RCC 7860 (cell line): ENCODE measurements at places on chromosomes 1 and 21.
A peak's percentile ranks its signal among the peaks of the same experiment; 100 is the strongest.

DNA sequence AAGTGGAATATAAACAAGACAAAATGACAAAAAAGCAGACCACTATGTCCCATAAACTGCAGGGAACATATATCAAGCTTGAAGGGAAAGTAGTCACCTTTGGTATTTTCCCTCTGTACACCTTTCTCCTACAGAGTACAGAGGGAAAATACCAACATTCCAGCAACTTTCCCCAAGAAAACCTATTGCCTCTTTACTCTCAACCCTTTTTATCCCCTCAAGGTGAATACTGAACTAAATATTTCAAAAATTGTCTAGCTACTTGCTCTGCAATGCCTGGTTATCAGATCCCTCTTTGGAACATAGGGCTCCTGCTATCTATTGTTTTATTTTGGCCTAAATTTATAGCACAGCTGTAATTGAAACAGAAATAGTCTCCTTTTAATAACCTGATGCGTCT, 15.8 kb downstream of the CTXND2 start:
- no peak for DNase-seq

- no peak for DNase-seq
Observed at GRCh38 chr1:65179148-65179547, 31.1 kb downstream of the AK4 start.

- DNase-seq = no peak
Observed at GRCh38 chr1:223695014-223695548, 17.3 kb upstream of the CAPN2 start.

- DNase-seq = no peak
Observed at GRCh38 chr21:37682966-37683365, 233.3 kb downstream of the KCNJ6 start.

DNA sequence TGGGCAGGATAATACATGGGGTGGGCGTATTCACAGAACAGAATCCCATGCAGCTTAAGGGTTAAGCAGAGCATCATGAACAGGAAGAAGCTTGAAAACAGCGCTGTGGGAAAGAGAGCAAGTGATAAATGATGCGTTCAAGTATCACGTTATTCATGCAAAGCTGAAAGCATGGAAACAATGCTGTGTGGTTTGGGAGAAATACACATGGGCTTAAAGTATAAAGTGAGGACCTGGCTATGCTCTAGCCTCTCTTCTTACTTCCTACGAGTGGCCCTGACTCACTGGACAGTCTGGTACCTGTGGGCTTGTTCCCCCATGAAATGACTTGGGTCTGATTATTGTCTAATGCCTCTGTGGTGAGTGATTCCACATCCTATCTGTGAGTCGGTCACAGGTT, 25.7 kb downstream of the TMPRSS2 start:
- peak; percentile 93 for DNase-seq

GRCh38 chr1:235710687-235711086, 61.1 kb upstream of the GNG4 start:
- DNase-seq = no peak

DNA sequence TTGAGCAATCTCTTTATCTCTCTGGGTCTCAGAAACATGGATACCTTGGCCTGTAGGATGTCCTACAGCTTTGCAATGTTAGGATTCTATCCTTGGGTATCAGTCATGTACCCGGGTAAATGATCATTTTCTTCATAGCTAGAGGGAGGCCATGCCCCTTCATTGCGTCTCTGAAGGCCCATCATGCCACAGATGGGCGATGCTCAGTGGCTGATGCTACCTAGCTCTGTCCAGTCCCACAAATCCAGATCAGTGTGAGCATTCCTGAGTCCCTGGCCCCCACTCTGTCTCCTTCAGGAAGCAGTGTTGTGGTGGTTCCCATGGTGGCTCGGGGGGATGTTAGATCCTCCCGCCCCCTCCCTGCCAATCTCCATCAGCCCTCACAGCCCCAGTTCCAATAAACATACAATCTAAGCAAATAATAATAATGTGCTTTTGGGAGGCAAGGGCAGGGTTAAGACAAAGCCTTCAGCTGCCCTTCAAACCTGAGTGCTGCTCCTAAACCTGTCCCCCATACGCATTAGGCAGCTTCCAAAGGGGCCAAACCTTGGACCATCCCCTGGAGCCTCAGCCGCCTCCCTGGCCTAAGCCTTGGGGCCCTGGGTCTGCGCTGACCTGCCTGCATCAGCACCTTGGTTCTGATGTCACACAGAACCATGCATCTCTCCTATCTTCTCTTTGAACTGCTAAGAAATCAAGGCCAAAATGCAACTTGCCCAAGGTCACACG, 681 bp upstream of the GPR61 start:
- DNase-seq = no peak

GRCh38 chr1:16984717-16985116, 4.3 kb upstream of the MFAP2 start:
- DNase-seq = peak; percentile 60

- peak; percentile 28 for DNase-seq
Observed at GRCh38 chr1:151710187-151710840, 6.3 kb downstream of the CELF3 start.

DNA sequence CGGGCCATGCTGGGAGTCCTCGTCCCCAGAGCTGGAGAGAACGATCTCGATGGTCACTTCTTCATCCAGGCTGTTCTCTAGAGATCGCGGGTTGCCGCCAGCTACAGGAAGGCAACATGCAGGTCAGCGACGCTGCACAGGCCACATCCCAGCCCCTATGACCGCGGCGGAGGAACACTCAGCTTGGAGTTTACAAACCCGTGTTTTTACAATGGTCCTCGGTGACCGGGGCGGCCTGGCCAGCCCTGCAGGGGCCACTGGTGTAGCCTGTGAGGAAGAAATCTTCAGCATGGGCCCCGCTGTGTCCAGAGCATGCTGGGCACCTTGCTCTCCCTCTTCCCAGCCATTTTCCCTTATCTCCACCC, 30.5 kb downstream of the ZNF496 start:
- no peak for DNase-seq

DNA sequence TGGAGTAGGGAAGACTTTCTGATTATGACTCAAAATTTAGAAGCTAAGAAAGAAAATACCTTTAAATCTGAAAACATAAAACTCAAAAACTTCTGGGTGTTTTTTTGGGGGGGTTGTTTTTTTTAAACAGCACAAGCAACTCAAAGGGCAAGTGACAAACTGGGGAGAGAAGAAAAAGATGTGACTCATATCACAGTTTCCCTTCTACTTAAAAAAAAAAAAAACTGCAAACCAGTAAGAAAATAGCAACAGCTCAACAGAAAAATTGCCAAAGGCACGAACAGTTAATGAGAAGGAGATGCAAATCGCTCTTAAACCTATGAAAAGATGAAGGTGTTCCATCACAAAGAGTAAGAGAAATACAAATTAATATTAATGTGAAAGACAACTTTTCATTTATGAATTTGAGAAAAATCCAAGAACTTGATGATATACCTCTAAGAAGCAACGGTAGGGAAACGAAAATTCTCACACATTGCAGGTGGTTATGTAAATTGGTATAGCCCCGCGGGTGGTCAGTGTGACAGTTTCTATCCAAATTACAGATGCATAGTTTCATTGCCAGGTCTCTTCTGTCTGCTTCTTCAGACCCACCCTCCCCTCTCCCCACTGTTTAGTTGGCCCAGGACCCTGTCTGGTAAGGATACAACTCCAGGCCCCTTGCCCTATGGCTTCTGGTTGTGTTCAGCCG, 9.0 kb downstream of the IFNAR2 start:
- no peak for DNase-seq

- DNase-seq = no peak
Observed at GRCh38 chr1:5119366-5120234, 465.2 kb downstream of the AJAP1 start.

- DNase-seq = peak; percentile 63
Observed at GRCh38 chr21:38804789-38805327, 871 bp upstream of the ETS2 start.

- DNase-seq = no peak
Observed at GRCh38 chr1:247638011-247638410, 32.6 kb downstream of the OR2G3 start.

GRCh38 chr1:43048601-43049011, 89.9 kb upstream of the SLC2A1 start:
- no peak for DNase-seq

GRCh38 chr1:30615076-30615795, 108.1 kb downstream of the MATN1 start:
- no peak for DNase-seq

- peak; percentile 100 for DNase-seq
Observed at GRCh38 chr1:172906778-172907592, 143.8 kb downstream of the TNFSF18 start.

GRCh38 chr1:16109571-16109970, 36.1 kb upstream of the FAM131C start:
- DNase-seq = no peak

- DNase-seq = no peak
Observed at GRCh38 chr1:21894034-21894881, 42.9 kb downstream of the HSPG2 start.

GRCh38 chr1:247822060-247822459, 1.9 kb downstream of the OR14A16 start:
- no peak for DNase-seq

- DNase-seq = peak; percentile 90
Observed at GRCh38 chr1:47569681-47570470, 132.0 kb downstream of the FOXD2 start.

DNA sequence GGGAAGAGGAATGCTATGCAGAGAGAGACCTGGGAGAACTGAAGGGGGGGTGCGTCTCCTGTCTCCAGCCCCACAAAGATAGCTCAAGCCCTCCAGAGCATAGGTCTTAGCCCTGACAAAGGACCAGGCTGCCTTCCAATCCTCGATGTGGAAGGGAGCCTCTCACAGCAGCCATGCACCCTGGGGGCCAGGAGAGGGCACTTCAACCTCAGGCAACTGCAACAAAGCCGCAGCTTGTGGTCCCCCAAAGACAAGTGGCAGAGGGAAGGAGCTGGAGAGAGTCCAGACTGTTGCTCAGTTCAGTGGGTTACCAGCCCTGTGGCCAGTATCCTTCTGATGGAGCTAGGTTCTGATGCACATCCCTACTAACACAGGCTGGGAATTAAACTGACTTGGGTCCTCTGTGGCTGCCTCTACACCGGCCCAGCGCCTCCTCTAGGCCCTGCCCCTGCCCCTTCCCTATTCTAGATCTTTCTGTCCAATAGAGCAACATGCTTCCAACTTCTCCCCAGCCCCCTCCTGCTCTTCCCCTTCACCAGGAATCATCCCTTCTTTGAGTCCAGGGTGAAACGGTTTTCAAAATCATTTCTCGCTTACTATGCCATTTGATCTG, 100.7 kb upstream of the SPATA6 start:
- DNase-seq = peak; percentile 11

DNA sequence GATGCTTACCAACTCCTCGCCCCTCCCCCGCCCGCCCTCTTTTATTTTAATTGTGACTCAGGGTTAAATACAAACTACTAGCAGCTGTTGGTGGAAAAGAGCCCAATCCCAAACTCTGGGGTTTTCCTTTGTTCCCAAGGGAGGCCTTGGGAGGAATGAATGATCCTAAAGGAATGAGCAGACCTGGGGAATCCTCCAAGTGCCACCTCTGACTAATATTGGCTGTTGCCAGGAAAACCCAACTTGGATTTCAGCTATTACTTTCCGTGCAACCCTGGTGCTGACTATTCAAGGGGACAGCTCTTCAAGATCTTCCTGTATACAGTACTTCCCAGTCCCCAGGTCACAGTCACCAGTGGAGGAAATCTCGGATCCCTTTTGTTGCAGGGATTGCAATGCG, 1.3 kb upstream of the S100A10 start:
- DNase-seq = peak; percentile 97

- no peak for DNase-seq
Observed at GRCh38 chr1:222772996-222773379, 36.0 kb downstream of the FAM177B start.

DNA sequence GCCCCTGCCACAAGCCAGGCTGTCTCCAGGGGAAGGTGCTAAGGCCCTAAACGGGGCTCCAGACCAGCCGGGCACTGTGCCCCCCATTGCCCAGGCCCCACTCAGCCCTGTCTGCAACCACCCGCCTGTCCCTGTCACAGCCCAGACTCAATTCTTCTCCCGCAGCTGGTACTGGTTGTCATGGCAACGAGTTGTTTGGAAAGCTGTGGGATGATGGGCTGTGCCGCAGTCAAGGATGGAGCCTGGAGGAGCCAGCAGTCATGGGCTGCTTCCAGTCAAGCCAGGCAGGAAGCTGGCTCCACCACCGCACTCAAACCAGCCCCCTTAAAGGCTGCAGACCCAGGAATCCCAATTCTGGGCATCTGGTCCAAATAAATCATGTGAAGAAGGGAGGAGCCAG, 4.2 kb downstream of the SPOCD1 start:
- peak; percentile 24 for DNase-seq

GRCh38 chr21:42381347-42381984, 14.4 kb downstream of the TMPRSS3 start:
- peak; percentile 36 for DNase-seq

DNA sequence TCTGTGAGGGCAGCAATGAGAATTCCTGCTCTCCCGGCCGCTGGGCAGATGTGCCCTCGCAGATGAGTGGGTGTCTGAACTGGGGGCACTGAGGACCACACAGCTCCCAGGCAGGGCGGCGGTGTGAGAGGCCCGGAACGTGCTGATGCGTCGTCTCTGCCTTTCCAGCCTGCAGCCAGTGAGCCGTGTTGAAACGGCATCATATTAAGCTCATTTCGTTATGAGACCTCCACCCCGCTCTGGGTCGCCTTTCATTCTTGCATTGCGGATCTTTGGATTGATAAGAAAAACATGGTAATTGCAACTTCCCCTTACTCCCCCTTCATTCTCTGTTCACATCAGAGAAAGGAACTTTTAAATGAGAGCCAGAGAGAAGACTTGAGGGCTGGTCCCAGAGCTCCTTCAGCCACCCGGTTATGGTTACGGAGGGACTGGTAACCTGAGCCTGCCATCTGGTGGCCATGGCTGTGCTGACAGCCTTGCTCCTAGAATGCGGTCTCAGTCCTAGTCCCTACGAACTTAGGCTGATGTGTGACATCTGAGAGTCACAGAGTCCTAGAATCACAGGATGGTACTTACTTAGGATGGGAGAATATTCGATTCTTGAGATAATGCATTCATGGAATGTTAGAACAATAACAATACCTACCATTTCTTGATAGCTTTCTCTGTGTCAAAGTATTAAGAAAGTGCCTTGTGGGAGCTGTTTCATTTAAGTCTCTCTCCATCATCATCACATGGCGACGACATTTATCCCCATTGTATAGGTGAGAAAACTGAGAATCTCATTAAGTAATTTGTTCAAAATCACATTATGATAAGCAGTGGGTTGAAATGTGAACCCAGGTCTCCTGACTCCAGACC, 271.0 kb downstream of the TRABD2B start:
- peak; percentile 45 for DNase-seq

DNA sequence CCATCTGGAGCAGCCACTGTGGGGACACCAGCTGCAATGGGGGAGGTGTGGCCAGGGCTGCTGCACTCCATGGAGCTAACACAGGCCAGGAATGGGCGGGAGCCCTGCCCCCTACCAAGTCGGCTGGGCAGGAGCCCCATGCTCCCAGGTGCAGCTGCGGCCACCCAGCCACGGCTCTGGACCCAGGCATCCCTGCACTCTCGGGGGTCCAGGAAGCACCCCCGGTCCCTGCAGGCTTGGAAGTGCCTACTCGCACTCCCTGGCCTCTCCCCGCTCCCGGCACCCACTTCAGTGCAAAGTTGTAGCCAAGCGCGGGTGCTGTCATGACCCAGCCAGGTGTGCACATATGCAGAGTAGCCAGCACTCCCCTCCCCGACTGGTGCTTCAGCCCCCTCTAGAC, 91.8 kb downstream of the HLCS start:
- no peak for DNase-seq

GRCh38 chr1:245797592-245798348, 643.0 kb downstream of the KIF26B start:
- no peak for DNase-seq
